ENCODE measurements at places on chromosomes 3 and 15. TPM values are rescaled to one million over a fixed set of nuclear protein-coding genes. Genes with fewer than 3 reads are reported as not detected.

DNA sequence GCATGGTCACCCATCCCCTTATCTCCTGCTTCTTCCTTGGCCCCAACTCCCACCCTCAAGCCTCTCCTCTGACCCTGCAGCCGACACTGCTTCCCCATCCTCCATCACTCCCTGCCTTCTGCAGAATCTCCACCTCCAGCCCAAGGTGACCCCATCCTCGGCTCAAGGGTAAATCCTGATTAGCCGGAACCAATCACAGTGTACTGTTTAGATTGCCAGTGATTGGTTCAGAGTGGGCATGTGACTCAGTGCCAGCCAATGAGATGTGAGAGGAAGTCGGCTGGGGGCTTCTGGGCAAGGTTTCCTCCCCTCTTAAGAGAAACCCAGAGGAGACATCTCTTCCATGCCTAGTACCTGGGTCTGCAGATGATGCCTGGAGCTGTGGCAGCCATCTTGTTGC lies 10.3 kb downstream of the CACNA2D2 start:
- peaks cover 26% of the 10 kb centered on the region for H3K4me1 ChIP-seq
- H3K4me3 ChIP-seq = no peak overlapping the region
- no peaks in the 10 kb centered on the region for H3K36me3 ChIP-seq
- no peak for DNase-seq

GRCh38 chr3:158846803-158847451 lies 45.1 kb downstream of the MFSD1 start:
- no peaks in the 10 kb centered on the region for H3K27me3 ChIP-seq
- no peak overlapping the region for H3K4me3 ChIP-seq
- peaks cover 16% of the 10 kb centered on the region for H3K4me1 ChIP-seq

DNA sequence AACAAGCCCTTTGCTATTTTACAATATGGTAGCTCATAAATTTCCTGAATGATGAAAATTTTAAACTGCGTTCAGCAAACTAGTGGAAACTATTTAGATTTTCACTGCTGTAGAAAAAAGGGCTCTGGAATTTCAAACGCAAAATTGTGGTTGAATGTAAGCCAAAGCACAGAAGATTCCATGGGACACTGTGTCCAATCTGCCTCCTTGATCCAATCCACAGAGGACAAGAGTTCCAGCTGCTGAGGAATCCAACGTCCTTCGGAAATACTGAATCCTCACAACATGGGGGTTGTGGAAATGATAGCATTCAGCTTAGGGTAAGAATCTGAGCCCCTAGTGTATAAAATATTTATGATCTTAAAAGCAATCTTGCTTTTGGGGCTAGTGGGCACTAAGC lies 161.0 kb downstream of the PLD1 start:
- H3K4me3 ChIP-seq = no peak overlapping the region
- no peak for DNase-seq
- no peaks in the 10 kb centered on the region for H3K4me1 ChIP-seq
- no peak overlapping the region for H3K27ac ChIP-seq
- H3K36me3 ChIP-seq = no peaks in the 10 kb centered on the region

DNA sequence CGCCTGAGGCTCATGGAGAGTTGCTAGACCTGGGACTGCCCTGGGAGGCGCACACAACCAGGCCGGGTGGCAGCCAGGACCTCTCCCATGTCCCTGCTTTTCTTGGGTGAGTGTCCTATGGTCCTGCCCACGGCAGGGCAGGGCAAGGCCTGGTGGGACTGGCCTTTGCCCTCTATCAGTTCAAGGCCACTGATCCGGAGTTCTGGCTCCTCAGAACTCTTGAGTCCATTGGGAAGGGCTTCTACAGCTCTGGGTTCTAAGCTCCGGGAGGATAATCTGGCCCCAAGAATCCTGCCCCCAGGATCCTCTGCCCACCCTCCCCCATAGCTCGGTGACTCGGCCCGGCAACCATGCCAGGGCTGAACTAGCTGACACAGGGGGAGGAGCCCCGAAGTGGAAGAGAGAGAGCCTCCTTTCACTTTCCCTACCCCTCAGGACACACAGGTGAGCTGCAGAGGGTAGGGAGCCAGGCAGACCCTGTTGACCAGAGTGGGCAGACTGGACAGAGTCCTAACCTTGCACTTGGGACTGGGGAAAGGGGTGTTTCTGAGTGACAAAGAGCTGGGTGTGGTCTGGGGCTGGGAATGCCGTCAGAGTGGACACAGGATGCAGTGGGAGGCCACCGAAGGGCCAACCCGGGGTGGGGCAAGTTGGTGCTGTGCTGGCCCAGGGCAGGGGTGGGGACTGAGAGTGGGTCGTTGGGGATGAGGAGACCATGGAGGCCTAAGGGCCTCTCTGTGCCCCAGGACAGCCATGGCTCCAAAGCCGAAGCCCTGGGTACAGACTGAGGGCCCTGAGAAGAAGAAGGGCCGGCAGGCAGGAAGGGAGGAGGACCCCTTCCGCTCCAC lies 664 bp downstream of the PARP3 start:
- no peaks in the 10 kb centered on the region for H3K27me3 ChIP-seq
- peak; percentile 82 for DNase-seq
- H3K27ac ChIP-seq = peak overlapping the region; percentile 88
- H3K36me3 ChIP-seq = peaks cover 5% of the 10 kb centered on the region
- H3K4me3 ChIP-seq = peak overlapping the region; percentile 80

DNA sequence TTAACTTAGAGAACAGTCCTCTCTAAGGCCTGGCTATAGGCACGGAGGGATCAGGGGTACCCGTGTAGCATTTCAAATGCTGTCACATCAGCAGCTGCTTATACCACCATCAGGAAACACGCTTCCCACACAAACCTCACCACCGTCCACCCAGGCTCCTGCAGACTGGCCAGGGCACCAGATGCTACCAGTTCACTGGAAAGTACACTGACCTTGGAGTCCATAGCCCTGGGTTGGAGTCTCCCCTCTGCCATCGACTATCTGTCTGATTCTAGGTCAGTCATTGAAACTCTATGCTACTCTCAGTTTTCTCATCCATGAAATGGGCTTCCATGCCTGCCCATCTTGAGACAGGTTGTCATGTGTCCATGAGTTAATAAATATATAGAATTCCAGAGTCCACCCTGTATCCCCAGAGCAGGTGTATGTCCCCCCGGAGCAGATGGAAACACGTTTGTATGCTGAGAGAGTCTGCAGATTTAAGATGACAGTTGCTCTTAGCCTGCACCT lies 156.0 kb upstream of the SMAD3 start:
- no peak overlapping the region for H3K4me3 ChIP-seq
- no peak for DNase-seq
- H3K27me3 ChIP-seq = peaks cover 18% of the 10 kb centered on the region
- H3K36me3 ChIP-seq = peaks cover 4% of the 10 kb centered on the region

Gene PIERCE2
- not detected for total RNA-seq

GRCh38 chr15:89490814-89491315 lies 5.5 kb downstream of the RHCG start:
- no peak overlapping the region for H3K4me3 ChIP-seq
- no peaks in the 10 kb centered on the region for H3K36me3 ChIP-seq
- no peak overlapping the region for H3K27ac ChIP-seq
- H3K27me3 ChIP-seq = peaks cover 62% of the 10 kb centered on the region

GRCh38 chr15:37397266-37398022 lies 297.1 kb upstream of the MEIS2 start:
- H3K36me3 ChIP-seq = no peaks in the 10 kb centered on the region
- no peaks in the 10 kb centered on the region for H3K4me1 ChIP-seq
- no peak overlapping the region for H3K4me3 ChIP-seq
- H3K27me3 ChIP-seq = no peaks in the 10 kb centered on the region

All from activated CD8-positive, alpha-beta memory T cell treated with anti-CD3 and anti-CD28 coated beads, Interleukin-2, amount 10 ng/mL, durations not matched to agents 7 days and 5 days (primary cell).